COR-L47 (cell line): ENCODE measurements at places on chromosomes 6 and 20.

DNA sequence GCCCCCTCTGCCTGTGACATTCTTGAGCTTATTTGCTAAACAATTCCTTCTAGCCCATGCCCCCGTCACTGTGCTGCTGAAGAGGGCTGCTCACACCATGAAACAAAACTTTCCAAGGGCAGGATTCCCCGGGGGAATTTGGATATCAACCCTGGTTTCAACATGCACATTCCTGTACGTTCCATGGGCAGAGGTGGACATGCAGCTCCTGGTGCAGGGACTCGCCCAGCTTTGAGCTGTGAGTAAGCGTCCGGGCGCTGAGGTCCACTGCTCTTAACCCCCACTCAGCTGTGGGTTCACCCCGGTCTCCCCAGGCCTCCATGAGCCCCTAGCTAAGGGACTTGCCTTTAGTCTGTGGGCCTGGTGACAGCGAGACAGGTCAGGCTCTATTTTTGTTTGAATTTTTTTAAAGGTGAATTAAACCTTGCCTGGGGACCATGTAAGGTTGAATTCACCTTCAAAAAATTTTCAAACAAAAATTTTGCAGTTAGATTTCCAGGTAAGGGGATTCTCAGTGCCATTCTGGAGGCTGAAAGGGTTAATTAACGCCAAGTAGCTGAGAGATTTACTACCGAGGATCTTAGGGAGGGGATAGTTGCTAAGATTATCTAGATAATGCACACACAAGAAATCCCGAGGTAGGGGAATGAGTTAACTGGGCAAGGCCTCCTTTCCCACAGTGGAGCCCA is 70.3 kb upstream of the SLC22A23 start:
- DNase-seq, result no peak

DNA sequence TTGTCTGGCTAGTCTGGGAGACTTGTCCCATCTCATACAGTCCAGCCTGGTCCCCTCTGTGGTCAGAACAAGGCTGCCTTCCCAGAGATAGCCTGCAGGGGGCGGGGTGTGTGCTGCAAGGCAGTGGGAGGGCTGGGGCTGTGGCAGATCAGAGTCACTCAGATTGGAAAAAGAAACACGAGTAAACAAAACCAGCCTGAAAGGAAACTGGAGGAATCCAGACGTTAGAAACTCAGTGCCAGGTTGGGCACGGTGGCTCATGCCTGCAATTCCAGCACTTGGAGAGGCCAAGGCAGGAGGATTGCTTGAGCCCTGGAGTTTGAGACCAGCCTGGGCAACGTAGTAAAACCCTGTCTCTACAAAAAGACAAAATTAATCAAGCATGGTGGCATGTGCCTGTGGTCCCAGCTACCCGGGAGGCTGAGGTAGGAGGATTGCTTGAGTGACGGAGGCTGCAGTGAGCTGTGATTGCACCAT is 20.2 kb downstream of the LEMD2 start:
- peak; percentile 65 for DNase-seq

DNA sequence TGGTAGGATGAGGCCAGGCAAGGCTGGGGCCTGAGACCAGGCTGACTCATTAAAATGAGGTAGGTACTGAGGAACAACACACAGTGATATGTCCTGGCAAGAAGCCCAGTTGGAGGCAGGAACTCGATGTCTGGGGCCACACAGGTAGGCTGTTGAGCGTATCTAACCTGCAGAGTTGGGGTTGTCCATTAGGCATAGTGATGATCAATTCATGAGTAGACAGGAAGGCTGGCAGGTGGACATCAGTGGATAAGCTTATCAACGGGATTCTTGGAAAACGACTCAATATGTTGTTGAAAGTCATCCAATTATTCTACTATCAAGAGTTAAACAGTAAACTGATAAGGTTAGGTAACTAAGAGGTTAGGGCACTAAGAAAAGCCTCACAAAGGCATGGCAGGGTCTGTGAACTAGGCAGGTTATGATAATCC is 193.2 kb upstream of the COL21A1 start:
- DNase-seq, result no peak

GRCh38 chr6:40923326-40923725 is 115.7 kb downstream of the UNC5CL start:
- DNase-seq, result no peak

GRCh38 chr6:123215211-123215610 is 219.2 kb downstream of the CLVS2 start:
- no peak for DNase-seq

DNA sequence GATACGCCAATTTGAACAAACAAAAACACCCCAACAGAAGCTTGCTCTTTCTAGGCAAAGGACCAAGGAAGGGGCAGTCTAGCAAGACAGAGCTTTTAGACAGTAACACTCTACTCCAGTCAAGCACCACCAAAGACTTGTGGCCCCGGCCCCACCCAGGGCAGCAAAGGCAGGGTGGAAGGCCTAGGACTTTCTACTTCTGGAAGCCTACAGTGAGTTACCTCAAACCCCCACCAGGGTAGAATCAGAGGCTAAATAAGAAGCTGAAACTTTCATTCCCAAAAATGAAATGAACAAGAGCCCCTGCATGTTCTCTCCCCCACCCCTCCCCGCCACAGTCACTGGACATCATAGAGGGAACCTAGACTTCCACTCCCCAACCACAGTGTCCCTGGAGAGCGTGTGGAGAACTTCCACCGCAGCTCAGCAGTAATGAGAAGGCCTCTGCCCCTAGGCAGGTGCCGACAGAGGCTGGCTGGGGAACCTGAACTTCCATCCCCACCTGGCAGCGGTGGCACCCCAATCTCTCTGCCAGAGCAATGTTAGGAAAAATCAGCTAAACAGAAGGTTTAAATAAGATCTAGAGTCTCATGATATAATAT is 40.0 kb downstream of the KATNA1 start:
- no peak for DNase-seq

GRCh38 chr20:60292001-60292520 is 333.8 kb downstream of the CDH26 start:
- DNase-seq, result no peak

DNA sequence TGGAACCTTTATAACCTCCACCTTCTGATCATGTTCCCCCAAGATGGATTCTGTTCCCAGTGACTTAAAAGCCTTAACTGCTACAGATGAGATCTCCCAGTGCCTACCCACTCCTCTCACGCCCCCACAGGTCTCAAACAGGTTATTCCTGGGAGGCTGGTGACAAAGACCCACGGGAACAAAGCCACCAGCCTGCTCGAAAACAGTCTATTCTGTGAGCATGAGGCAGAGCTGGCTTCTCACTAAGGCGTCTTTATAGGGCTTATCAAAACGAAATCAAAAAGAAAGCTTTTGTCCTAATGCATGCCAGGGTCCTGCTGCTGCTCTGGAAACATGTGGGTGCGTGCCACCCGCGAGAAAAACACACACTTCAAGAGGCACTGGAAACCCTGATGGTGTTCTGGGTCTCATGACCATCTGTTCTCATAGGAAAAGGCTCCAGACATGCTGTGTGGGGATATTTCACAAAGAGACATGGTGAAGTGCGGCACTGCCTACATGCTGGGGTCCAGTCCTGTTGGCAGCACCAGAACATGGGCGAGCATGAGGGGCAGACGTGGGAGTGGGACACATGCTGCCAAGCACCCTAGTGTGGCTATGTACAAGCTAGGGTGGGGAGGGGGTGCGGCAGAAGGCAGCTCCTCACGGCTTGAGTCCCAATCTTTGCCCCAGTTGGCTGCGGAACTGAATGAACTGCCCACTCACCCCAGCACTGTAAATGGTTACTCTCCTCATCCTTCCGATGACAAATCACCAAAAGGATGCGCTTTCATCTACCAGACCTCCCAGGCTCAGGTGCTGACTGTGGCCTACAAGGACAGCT is 2.1 kb downstream of the FKBP1A start:
- no peak for DNase-seq

GRCh38 chr6:145257704-145258103 is 477.6 kb downstream of the EPM2A start:
- no peak for DNase-seq

- no peak for DNase-seq
Measured at GRCh38 chr6:87588756-87589407, 905 bp downstream of the RARS2 start.

DNA sequence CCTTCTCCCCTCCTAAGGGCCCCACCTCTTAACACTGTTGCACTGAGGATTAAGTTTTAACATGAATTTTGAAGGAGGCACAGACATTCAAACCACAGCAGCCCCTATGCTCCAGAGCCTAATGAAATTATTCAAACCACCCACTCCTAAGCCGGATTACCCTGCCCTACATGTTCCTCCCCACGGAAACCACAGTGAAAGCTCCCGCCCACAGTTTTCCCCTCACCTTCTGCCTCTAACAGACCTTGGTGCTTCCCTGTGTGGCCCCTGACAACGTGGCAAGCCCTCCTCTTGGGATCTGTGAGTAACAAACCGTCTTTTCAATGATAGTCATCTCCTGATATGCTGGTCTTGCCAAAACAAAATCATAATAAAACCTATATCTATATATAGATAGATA is 74.8 kb downstream of the RIN2 start:
- DNase-seq, result no peak

DNA sequence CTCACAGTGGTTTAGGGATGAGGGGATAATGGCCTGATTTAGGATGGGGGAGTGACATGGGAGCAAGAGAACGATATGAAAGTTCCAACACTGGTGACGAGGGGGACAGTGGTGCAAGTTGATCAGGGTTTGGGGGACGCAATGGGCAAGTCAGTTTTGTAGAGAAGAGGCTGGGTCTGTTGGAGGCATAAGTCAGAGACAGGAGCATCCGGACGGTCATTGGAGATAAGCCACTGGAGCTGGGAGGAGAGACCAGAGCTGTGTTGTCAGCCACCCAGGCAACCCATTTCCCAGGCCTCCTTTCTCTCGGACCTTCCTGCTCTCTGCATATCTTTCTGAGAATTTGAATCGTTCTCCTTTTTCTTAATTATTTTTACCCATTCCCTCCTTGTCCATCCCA is 9.5 kb downstream of the DNPH1 start:
- DNase-seq, result no peak
